ENCODE measurements at places on chromosomes 3 and 15. TPM values are rescaled to one million over a fixed set of nuclear protein-coding genes. Genes with fewer than 3 reads are reported as not detected.
A peak's percentile ranks its signal among the peaks of the same experiment; 100 is the strongest.

GRCh38 chr3:33911525-33912322 is 113.3 kb downstream of the PDCD6IP start:
- no peak for DNase-seq

DNA sequence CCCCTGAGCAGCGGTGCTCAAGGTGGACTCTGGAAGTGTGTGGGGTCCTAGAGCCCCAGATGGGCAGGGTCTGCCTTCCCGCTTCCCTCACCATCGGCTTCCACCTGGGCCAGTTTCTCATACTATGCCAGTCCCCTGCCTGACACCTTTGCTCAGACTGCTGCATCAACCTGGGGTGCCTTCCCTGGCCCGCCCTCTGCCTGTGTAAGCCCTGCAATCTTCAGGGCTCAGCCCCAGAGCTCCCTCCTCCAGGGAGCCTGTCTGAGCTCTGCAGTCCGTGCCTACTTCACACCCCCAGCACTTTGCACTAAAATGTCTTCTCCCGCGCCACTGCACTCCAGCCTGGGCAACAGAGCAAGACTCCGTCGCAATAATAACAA is 13.1 kb downstream of the CSK start:
- no peak for DNase-seq

- DNase-seq = no peak
Observed at GRCh38 chr3:52076896-52077780, 20.8 kb upstream of the DUSP7 start.

DNA sequence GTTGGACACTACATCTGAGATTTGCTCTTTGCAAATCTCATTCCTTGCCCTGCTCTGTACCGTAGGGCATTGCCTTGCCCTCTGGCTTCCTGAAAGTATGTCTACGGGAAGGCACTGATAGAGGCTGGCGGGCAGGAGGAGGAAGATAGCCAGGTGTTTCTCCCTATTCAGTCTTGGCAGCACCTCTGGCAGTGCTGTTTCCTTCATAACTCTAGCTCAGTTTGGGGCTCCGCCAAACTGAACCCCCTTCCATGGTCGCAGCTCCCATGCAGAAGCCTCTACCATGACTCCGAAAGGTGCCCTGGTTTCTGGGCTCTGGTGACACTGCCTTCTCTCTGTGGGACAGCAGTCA is 122.3 kb upstream of the PRR20G start:
- DNase-seq = no peak

DNA sequence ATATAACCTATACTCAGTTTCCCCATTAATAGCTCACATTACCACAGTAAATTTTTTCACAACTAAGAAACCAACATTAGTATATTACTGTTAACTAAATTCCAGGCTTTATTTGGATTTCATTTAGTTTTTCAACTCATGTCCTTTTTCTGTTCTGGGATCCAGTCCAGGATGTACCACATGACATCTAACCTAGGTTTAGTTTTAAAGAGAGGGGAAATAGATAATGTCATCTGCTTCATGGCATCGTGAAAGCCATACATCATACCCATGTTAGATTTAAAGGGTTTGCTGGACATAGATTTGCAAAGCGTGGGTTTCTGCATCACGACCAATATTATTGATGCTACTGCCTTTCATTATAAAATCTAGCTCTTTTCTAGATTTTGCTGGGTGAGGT is 33.2 kb upstream of the RPP14 start:
- DNase-seq = no peak

DNA sequence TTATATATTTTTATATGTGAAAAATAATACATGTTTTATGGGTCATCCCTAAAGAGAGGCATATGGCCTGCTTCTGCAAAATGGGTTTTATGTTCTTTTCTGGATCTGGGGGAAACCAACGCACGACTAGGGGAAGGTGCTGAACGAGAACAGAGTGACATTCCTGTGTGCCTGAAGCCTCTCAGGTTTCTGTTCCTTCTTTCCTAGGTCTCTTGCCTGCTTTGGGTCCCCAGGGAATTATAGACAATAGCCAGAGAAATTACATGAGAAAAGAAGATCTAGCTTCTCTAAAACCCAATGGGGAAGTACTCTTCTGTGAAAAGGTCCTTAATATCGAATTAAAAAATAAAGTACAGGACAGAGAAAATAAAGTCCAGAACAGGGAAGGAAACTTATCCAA is 66.5 kb downstream of the IGSF11 start:
- no peak for DNase-seq

DNA sequence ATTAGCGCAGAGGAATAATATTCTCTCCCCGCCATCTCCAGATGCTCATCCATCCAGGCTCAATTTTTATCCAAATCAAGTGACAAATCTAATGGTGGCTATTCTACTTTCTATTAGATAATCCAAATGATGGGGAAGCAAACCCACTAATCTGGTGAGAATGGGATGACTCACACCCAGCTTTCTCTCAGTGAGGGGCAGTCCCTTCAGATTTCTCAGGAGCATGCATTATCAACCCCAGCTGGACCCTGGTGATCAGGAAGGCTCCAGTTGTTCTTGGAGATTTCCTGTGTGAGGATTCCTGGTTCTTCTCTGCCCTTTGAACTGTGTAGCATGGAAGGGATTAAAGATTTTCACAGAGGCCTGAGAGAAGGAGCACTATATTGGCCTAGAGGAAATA is 358.0 kb downstream of the WDR72 start:
- no peak for DNase-seq

DNA sequence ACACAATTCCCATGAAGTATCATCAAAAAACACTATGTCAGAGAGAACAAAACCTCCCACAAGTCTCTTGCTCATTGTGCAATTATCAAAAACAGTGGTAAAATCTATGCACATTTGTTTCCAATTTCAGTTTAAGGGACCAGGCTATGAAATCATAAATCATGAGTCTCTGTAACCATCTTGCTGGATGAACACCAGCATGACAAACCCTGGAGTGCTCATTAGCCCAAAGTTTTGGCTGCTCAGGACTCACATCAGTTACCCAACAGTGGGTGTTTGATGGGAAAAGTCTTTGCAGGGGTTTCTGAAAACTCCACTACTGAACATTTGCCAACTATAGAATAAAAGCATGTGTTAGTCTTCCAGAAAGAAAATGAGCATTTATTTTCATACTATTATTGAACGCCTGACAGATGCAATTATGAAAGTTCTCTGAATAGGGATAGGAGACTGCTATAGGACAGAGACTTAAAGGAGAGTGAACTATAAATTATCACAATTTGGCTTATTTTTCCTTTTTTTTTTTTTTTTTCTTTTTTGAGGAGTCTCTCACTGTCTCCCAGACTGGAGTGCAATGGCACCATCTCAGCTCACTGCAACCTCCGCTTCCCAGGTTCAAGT is 240.8 kb upstream of the KCNMB2 start:
- DNase-seq = no peak

- no peak for DNase-seq
Observed at GRCh38 chr3:178749471-178749870, 213.2 kb downstream of the KCNMB2 start.

DNA sequence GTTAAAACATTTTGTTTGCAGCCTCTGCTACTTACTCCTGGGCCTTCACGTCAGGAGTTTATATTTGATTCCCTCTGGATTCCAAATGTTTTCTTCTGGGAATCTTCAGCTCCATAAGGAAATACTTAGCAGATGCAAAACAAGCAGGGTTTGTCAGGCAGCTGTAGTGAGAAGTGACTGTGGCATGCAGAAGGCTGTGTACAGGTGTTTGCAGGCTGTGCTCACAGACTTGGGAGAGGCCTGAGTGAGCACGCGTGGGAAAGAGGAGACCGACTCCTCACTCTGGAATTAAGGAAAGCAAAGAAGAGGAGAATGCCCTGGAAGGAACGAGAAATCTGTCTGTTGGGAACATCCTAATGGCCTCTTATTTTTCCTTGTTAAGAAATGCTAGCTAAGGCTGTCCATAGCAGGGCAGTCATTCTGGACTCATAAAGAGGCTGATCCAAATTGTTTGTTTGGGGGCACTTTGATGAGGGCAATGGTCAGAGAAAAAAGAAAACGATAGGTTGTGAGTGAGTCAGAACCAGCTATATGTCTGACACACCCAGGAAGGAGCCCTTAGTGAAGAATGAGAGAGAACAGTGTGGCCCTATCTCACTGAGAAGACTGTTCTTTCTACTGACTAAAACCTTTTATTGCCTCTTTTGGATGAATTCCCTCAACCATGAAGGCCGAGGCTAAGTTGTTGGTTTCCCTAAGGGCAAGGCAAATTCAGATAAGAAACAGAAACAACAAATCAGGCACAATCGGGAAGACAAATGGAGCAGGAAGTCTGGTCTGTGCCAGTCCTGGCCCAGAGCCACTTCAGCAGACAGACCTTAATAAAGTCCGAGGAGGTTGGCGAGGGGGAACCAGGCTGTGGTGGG is 82.6 kb downstream of the TGFBR2 start:
- DNase-seq = peak; percentile 40

GRCh38 chr3:30203301-30203700 is 403.1 kb upstream of the TGFBR2 start:
- DNase-seq = no peak

DNA sequence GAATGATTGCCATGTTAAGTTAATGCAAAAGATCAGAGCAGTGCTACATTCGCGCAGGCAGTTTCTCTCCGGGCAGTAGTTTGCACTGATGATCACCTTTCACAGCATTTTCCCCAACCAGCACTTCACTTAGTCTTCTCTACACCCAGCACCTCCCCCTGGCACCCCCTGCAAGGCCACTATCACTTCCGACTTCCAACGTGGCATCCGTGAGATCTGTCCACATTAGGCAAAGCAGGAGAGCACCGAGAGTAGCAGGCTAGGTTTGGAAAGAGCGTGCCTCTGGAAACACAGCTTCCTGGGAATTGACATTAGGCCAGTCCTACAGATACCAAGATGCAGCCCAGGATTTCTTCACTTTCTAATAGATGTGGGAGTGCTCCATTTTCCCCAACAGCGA is 180.2 kb upstream of the CDIN1 start:
- no peak for DNase-seq

DNA sequence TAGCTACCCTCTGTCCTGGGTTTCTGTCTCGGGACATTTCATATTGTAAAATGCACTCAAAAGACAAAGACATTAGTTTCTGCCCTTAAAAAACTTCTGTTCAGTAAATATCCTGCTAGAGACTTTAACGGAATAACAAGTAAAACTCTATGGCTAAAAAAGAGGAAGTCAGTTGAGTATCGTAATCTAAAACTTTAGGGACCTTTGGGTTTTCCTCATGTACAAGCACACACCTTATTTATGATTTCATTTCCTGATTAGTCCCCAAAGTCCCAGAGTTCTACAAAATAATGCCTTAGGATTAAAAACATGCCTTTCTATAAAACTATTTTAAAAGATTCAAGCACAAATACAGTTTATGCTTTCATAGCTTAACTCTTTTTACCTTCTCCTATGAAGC is 585.9 kb downstream of the UNC13C start:
- DNase-seq = no peak

DNA sequence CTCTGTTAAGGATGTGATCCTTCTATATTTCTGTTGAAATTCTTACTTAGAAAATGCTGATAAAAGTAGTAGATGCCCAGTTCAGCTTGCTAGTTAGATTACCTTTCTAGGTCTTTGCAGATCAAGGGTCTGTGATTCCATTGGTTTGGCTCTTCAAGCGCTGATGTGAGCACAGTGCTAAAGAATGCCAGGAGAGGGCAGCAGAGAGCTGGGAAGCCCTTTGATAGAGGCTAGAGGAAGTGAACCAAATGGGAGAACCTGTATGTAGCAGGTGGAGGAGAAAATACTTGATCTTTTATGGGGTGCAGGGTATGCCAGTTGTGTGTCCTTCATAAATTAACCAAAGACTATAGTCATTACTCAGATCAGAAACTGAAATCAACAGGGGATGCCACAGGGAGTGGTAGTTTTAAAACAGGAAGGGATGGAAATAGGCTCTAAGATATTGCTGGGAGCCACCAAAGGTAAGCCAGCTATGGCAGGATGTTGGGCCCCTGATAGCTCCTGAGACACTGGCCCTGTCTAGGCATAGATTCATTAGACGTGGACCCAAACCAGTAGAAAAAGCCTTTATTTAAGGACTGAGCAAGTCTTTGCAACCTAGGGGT is 677.4 kb downstream of the SQOR start:
- DNase-seq = peak; percentile 76

The DLEC1 gene
- 0.78 TPM for total RNA-seq

The CCRL2 gene
- 0.54 TPM for total RNA-seq

The SI gene
- total RNA-seq = not detected

The PCLAF gene
- total RNA-seq = 55.8 TPM

The PRICKLE2 gene
- 4.0 TPM for total RNA-seq

The HRG gene
- total RNA-seq = 0.40 TPM

The MNS1 gene
- 25.5 TPM for total RNA-seq

The LRRC15 gene
- total RNA-seq = not detected

Data from Calu3 (cell line).